ENCODE measurements at places on chromosomes 2 and 18. TPM values are rescaled to one million over a fixed set of nuclear protein-coding genes. Genes with fewer than 3 reads are reported as not detected.
A peak's percentile ranks its signal among the peaks of the same experiment; 100 is the strongest.

Gene REG3A
- total RNA-seq, result not detected

Gene MC5R
- not detected for total RNA-seq

Gene RTTN
- 24.9 TPM for total RNA-seq

Gene MYOM1
- total RNA-seq, result 1.2 TPM

DNA sequence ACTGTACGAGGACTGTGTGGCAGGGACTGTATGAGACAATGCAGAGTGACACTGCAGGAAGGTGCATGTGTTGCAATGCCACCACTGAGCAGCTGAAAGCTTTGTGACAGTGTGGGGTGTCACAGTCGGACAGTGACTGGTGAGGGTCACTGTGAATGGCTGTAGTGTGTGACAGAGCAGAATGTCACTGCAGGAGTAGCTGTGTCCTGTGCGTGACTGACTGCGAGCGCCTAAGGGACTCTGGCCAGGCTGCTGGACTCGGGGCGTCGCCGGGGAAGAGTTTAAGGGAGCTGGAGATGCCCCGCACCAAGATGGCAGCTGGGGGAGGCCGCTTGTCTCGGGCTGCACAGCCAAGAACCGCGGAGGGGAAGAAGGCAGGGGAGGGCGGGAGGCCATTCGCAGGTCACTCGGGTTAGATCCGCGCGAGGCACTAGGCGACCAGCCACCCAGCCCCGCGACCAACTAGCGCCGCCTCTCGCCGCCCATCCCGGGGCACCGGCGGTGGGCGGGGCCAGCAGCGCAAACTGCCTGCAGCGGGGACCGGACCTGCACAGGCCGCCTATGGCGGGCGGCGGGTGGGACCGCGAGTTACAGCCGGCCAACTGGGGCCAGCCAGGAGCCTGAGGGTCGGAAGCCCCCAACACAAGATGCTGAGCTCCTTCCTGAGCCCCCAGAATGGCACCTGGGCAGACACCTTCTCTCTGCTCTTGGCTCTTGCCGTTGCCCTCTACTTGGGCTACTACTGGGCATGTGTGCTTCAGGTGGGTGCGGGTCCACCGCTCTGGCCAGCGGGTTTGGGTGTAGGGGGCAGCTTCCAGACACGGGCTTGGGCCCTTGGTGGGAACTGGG lies at the start of gene ABHD1:
TSS of gene ABHD1 (plus strand) at position 514 of the 849 bp plus-strand sequence. CDS start at position 648, 134 bp downstream.
- peaks cover 7% of the 10 kb centered on the region for H3K4me1 ChIP-seq
- H3K27ac ChIP-seq, result no peak within 1 kb of the TSS
- DNase-seq, result peak; percentile 47
- peaks cover 51% of the 10 kb centered on the region for H3K27me3 ChIP-seq
- no peaks in the 10 kb centered on the region for H3K36me3 ChIP-seq

DNA sequence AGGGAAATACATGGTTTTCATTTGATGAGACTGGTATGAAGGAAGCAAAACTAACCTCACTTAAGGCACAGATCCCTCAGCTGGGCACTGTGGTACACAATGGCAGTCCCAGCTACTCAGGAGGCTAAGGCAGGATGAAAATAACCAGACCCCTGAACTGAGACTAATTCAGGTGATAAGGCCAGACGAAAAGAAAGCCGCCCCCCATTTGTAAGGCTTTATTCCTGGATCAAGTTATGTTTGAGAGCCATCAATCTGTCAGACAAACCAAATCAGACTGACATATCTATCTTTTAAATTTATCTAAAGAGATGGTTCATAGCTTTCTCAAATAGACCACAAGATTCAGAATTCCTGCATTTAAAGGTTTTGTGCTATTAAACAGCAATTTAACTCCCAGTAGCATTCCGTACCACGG lies 4.1 kb downstream of the SRSF7 start:
- DNase-seq, result no peak
- H3K27ac ChIP-seq, result peak overlapping the region; percentile 82
- H3K36me3 ChIP-seq, result peaks cover 50% of the 10 kb centered on the region
- no peak overlapping the region for H3K4me3 ChIP-seq
- peaks cover 3% of the 10 kb centered on the region for H3K27me3 ChIP-seq

DNA sequence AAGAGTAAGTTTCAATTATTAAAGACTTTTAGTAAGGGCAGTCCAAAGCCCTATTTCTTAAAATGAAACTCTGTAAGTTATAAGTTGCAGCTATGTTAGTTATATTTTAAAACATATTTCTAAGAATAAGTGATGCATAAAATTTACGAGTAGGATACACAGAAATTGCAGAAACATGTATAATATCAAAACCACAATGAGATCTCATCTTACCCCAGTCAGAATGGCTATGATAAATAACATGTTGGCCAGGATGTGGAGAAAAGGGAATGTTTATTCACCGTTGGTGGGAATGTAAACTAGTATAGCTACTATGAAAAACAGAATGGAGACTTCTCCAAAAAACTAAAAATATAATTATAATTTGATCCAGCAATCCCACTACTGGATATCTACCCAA lies 201.2 kb downstream of the CBLN2 start:
- H3K4me1 ChIP-seq, result no peaks in the 10 kb centered on the region
- no peaks in the 10 kb centered on the region for H3K36me3 ChIP-seq
- DNase-seq, result no peak
- peaks cover 5% of the 10 kb centered on the region for H3K27me3 ChIP-seq
- H3K4me3 ChIP-seq, result no peak overlapping the region
- H3K27ac ChIP-seq, result no peak overlapping the region

DNA sequence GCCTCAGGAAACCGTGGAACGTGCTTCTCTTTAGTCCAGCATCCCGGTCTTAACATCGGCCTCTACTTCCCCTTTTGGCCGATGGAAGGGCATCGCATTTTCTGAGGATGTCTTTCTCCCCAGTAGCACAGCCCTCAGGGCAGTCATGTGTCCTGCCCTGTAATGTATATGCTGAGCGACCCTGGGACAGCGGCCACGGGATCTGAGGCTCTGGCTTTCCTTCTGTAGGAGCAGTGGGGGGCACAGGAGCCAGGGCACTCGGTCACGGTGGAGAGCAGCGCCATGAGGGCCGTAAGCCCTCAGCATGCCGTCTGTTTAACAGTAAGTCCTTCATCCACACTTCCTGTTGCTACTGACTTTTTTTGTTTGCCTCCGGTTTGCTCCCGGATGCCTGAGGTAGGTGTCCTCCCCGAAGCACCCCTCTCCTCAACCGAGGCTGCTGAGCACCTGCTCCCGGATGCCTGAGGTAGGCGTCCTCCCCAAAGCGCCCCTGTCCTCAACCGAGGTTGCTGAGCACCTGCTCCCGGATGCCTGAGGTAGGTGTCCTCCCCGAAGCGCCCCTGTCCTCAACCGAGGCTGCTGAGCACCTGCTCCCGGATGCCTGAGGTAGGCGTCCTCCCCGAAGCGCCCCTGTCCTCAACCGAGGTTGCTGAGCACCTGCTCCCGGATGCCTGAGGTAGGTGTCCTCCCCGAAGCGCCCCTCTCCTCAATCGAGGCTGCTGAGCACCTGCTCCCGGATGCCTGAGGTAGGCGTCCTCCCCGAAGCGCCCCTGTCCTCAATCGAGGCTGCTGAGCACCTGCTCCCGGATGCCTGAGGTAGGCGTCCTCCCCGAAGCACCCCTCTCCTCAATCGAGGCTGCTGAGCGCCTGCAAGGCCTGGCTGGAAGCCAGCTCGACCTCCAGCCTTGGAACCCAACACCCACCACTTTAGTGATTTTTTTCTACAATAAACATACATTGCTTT lies 169.3 kb downstream of the HDAC4 start:
- peaks cover 37% of the 10 kb centered on the region for H3K4me1 ChIP-seq
- DNase-seq, result no peak
- peak overlapping the region; percentile 72 for H3K27ac ChIP-seq
- no peak overlapping the region for H3K4me3 ChIP-seq
- no peaks in the 10 kb centered on the region for H3K27me3 ChIP-seq
- no peaks in the 10 kb centered on the region for H3K36me3 ChIP-seq
